Posterior vena cava (tissue), 2 donors: ENCODE measurements at places on chromosomes 1 and 21. TPM values are rescaled to one million over a fixed set of nuclear protein-coding genes. Genes with fewer than 3 reads are reported as not detected.

MNDA gene
- total RNA-seq, result 12.0 TPM

HMGCS2 gene
- not detected for total RNA-seq

GRCh38 chr1:148160048-148160342 lies 7.9 kb upstream of the NBPF11 start:
- DNase-seq, result no peak

- no peak for DNase-seq
Measured at GRCh38 chr1:113763661-113764060, 4.4 kb upstream of the PHTF1 start.
